ENCODE measurements at places on chromosomes 5 and 9. TPM values are rescaled to one million over a fixed set of nuclear protein-coding genes. Genes with fewer than 3 reads are reported as not detected.

DNA sequence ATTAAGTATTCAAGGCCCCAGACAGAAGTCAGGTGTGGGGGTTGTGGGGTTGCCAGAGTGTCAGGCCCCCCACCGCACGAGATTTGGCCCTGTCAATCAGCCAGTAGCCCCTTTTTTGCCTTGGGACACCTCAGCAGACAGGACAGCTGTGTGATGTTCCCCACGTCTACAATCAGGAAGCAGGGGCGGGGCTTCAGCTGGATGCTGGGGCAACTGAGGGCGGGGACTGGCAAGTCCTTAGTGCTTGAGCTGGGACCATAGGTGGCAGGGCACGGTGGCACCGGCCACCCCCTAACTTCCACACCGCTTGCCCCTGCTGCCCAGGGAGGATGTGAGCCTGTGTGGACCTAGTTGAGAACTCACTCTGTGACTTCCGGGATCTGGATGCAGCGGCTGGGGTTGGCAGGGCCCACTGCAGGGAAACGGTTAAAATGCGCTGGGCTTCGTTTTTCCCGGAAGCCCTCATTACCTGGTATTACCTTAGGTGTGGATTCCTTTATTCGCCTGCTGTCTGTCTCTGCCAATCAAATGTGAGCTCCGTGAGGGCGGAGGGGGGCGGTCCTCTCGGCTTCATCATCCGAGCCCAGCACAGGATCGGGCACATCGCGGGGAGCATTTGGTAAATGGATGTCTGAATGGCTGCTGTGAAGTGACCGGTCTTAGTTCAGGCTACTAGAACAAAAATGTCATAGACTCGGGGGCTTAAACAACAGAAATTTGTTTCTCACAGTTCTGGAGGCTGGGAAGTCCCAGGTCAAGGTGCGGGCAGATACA, 7.5 kb upstream of the GTF3C5 start:
- DNase-seq = no peak

DNA sequence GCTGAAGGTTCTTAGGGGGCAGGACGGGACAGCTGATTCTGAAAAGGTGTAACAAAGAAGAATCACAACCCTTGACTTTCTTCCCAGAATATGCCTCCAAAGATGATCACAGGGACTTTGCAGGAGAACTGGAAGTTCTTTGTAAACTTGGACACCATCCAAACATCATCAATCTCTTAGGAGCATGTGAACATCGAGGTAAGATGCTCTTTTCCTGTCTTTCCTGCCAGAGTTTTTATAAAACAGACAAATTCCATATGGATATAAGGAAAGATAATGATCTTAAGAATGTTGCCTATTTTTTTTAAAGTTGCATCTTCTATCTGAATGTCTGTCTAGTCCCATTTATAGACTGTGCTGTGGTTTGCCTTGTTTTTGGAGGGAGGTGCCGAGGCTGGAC, 87.9 kb downstream of the EQTN start:
- DNase-seq = no peak

GRCh38 chr9:85013703-85014102, 344.2 kb downstream of the NTRK2 start:
- no peak for DNase-seq

- no peak for DNase-seq
Measured at GRCh38 chr9:98043915-98044314, 12.6 kb upstream of the NANS start.

GRCh38 chr5:132104556-132104955, 31.0 kb downstream of the CSF2 start:
- DNase-seq = no peak

DNA sequence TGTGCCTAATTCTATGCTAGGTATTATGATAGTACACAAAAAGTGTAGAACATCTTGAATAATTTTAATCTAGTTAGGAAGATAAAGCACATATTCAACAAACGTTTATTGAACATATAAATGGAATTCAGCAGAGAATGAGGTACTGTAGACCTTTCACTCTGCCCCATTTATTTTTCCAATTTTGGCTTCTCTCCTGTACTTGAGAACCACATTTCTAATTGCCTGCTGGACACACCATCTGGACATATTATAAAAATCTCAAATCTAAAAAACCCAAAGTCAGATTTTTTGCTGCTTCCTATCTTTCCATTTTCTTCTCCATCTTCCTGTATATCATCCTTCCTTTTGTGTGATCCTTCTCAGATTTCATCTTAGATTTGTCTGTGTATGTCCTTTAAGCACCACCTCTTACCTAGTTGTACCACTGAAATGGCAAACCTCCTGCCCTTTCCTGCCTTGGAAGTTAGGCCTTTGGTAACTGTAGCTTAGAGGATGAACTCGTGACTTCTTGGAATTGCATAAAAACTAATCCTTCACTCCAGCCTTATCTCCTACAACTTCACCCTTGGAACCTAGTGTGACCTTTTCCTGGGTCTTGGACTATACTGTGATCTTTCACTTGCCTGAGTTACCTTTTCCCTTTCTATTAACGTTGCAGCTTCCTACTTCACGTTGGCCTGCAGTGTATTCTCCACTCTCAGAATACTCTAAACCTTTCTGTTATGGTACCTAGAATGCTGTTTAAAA, 8.8 kb downstream of the SLC26A2 start:
- DNase-seq = no peak

The GMCL2 gene
- not detected for total RNA-seq

The CDH6 gene
- 34.9 TPM for total RNA-seq

The DNAJC21 gene
- total RNA-seq = 27.2 TPM
